ENCODE measurements at places on chromosomes 2 and 18.
A peak's percentile ranks its signal among the peaks of the same experiment; 100 is the strongest.

- no peak for DNase-seq
Observed at GRCh38 chr2:74560591-74560990, 6.1 kb downstream of the DOK1 start.

- DNase-seq = no peak
Observed at GRCh38 chr2:16257322-16258028, 317.1 kb downstream of the MYCN start.

DNA sequence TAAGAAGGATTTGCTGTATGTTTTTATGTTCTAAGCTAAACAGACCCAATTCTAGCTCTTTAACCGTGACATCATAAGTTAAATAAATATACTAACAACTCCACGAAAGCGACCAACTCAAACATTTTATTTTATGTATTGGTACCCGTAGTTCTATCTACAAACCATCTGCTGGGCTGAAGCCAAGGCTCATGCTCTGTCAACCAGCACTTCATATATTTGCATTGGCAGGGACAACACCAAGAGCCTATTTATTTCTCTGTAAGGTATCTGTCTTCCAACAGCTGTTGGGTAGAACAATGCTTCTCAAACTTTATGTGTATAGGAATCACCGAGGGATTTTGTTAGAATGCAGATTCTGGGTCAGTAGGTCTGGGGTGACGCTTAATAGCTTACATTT lies 64.5 kb downstream of the PID1 start:
- DNase-seq = no peak

DNA sequence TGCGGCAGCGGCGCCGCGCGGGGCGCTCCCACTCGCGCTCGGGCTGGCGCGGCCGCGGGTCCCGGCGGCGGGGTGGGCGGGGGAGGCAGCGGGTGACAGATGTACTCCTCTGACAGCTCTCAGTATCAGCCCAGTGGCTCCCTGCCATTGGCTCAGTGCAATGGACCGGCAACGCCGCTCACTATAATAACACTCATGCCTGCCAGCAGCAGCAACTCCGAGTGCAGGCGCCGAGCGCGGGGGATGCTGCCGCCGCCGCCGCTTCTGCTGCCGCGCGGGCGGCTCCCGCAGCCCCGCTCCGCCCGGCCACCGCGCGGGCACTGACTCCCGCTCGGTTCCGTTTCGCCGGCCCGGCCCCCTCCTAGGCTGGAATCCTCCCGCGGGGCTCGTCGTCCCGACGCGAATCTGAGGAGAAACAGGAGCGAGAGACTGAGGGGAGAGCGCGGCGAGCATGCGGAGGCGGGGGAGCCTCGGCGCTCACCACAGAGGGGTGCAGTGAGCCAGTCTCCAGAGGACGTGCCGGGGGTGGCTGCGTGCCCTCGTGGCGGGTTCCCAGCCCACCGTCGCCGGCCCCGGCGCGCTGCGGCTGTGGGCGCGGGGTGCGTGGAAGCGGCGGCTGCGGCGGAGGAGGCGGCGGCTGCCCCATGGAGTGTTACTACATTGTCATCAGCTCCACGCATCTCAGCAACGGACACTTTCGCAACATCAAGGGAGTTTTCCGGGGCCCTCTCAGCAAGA lies at the start of gene ZNF804A:
Gene ZNF804A (plus strand): TSS at position 214 of the 738 bp plus-strand sequence. CDS start 431 bp downstream, at position 645.
- no peak for DNase-seq

GRCh38 chr2:232876161-232876977 lies 6.3 kb downstream of the SNORC start:
- no peak for DNase-seq

- no peak for DNase-seq
Observed at GRCh38 chr18:25473008-25473407, 121.0 kb upstream of the ZNF521 start.

GRCh38 chr2:1010415-1010930 lies 59.8 kb downstream of the SNTG2 start:
- DNase-seq = no peak

- no peak for DNase-seq
Observed at GRCh38 chr2:187462839-187463238, 14.8 kb upstream of the CALCRL start.

DNA sequence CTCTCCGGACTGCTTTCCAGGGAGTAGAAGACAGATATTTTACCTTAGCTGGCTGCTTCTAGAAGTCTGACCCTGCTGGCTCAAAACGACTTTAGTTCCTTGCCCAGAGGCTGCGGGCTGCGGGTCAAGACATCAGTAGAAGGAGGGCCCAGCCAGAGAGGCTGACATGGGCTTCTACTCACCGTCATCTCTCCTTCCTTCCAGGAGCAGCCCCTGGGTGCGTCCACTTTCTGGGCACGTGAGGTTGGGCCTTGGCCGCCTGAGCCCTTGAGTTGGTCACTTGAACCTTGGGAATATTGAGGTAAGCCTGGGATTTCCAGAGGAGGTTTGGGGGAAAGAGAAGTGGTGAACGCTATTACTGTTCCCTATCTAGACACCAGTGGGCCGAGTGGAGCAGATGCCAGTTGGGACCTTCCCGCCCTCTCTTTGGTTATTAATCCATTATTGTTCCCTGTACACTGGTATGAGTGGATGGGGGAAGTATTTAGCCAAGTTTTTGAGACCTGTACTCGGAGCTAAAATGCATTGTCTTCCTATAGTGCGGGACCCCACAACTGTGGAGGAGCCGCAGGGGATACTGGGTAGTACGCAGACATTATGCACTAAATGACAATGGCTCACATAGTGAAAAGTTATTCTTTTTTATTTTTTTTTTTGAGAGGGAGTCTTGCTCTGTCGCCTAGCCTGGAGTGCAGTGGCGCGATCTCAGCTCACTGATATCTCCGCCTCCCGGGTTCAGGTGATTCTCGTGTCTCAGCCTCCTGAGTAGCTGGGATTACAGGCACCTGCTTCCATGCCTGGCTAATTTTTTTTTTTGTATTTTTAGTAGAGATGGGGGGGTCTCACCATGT lies 26.3 kb upstream of the CASP8 start:
- no peak for DNase-seq

- DNase-seq = no peak
Observed at GRCh38 chr18:79875531-79875919, 75.9 kb downstream of the SLC66A2 start.

GRCh38 chr18:75222407-75222806 lies 11.8 kb downstream of the TSHZ1 start:
- DNase-seq = no peak

DNA sequence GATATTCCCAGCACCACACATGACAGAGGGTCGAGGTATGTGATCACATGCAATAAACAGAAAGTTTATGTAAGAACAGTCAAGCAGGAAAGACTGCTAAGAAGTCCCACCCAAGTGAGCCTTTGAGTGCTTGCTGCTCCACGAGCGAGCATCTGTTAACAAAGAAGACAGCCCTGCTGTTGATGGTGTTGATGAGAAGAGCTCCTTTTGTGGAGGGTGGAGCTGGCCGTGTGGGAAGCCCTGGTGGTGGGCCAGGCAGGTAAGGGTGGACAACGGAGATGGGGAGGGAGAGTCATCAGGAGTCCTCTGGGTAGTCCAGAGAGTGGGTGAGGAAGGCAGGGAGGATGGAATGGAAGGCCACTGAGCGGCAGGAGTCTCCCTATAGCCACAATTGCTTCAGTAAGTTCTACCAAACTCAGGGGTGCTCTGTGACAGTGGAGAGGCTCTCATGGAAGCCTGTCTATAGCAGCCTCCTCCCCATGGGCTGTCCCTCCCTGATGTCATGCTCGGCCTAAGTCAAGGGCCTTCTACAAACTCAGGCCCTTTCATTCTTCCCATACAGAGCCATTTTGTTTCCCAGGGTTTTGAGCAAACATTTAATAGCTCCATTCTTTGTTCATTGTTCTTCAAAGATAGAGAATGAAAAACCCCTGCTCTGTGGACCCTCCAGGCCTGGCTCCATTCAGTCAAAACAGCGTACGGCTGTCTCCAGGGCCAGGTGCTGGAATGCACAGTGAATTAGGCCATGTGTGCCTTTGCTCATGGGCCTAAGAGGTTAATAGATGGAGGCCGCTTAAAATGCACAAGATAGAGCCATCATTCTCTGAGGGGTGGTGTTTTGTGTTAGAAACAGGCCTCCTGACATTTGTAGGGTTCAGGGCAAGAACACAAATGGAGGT lies 494.2 kb upstream of the RAB6C start:
- DNase-seq = no peak

DNA sequence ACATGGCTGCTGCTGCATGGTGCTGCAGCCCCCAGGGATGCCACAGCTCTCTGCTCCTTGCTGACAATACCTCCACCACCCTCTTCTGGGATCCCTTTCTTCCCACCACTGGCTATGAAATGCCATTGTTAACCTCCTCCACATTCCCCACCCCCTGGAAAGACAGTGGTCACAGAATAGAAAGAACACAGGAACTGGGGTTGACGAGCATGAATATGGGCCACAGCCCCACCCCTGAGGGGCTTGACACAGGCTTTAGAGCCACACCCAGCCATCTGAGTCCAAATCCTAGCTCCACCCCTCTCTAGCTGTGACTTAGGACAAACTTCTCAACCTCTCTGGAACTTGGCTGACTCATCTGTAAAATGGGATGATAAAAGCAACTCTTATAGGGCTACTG lies 47.3 kb downstream of the TMEM163 start:
- no peak for DNase-seq

- no peak for DNase-seq
Observed at GRCh38 chr2:1041012-1041805, 90.6 kb downstream of the SNTG2 start.

DNA sequence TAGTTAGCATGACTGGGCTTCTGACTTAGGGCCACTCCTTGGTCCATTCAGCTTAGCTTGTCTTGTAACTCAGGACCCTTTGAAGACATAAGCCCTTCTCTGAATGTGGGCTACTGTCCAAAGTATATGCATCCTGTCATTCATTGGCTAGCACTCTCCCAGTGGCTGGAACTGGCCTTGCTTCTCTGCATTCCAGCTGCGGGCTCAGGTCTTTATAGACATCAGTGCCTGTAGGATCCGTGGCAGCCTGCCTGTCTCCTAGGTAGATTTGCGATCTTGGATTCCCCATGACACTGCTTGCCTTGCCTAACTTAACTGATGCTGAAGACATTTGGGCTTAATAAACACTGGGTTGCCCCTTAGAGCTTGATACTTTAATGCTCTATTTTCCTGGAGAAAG lies 170.1 kb downstream of the DCC start:
- DNase-seq = no peak

DNA sequence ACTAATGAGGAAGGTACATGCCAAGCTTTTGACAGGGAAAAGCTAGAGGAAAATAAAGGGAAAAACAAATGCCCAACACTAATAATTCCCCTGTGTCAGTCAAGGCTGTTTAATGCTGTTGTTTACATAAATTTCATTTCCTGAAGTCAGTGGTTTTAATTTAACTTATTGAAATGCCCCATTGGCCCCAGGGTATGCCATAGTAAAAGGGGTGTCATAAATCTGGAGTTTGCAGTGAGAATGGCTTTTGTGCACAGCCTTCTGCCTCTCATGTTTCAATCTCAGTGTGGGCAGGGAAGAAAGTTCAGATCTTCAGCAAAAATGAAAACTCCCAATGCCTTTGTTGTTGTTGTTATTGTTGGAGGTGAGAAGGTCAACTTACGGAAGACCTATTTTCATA lies 550.1 kb upstream of the DCC start:
- no peak for DNase-seq

- DNase-seq = no peak
Observed at GRCh38 chr2:207938415-207938814, 86.9 kb downstream of the PLEKHM3 start.

- DNase-seq = no peak
Observed at GRCh38 chr2:166230724-166231070, 102.9 kb upstream of the SCN1A start.

- no peak for DNase-seq
Observed at GRCh38 chr2:240638512-240639160, 13.4 kb downstream of the GPR35 start.

DNA sequence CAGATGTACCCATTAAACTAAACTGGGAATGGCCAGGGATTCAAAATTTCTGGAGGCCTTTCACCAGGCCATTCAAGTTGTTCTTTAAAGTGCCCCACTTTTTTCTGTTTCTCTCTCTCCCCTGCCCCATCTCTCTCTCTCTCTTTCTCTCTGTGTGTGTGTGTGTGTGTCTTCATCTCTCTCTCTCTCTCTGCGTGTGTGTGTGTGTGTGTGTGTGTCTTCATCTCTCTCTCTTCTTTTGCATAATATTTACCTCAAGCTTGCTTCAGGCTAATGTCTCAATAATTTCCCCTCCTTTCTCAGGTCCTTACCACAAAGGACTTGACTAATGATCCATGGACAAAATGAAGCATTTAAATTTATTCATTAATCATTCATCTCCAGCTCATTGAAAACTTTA lies 164.2 kb upstream of the KLHL14 start:
- DNase-seq = no peak

DNA sequence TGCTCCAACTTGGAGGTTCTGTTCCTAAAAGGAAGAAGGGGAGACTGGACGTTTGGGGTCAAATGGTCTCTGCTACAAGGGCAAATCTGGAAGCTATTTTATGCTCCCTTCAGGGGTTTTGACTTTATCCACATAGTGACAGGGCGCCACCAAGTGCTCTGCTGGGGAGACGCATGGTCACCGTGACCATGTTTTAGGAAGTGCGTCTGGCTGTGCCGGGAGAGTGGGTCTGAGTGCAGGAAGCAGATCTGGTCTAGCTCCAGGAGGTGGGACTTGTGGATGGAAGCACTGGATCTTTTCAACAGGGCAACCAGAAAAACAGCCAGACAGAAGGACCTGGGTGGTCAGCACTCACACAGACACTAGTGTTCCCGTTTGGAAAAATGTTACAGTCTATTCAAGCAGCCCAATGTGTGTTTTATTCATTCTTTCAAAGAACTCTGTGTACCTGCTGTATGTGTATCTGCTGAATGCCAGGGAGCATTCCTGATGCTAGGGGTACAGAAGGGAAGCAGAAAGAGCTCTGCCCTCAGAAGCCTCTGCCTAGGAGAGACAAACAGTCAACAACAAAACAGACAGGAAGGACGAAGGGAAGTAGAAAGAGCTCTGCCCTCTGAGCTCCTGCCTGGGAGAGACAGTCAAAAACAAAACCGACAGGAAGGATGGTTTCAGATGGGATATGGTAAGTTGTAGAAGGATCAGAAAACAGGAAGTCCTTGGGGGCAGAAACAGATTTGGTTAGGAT lies 14.3 kb downstream of the IMPA2 start:
- DNase-seq = no peak

GRCh38 chr2:86617738-86618137 lies 5.9 kb downstream of the RNF103 start:
- no peak for DNase-seq

GRCh38 chr2:165055082-165055851 lies 99.9 kb upstream of the SLC38A11 start:
- peak; percentile 51 for DNase-seq

DNA sequence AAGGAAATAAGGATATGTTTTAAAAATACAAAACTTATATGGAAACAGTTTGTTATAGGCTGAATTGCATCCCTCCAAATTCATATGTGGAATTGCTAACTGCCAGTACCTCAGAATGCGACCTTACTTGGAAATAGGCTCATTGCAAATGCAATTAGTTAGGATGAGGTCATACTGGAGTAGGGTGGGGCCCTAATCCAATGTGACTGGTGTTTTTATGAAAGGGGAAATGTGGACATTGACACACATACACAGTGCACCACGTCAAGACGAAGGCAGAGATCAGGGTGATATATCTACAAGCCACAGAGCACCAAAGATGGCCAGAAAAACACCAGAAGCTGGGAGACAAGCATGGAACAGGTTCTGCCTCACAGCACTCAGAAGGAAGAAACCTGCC lies 494.2 kb downstream of the TSN start:
- no peak for DNase-seq

All from non-pigmented ciliary epithelial cell (primary cell).